ENCODE measurements at places on chromosomes 11 and 22.

- no peak for DNase-seq
Measured at GRCh38 chr11:34235189-34235588, 122.6 kb downstream of the ABTB2 start.

- no peak for DNase-seq
Measured at GRCh38 chr11:12139144-12139881, 28.9 kb downstream of the MICAL2 start.

- no peak for DNase-seq
Measured at GRCh38 chr22:17429516-17429915, 60.3 kb downstream of the CECR2 start.

DNA sequence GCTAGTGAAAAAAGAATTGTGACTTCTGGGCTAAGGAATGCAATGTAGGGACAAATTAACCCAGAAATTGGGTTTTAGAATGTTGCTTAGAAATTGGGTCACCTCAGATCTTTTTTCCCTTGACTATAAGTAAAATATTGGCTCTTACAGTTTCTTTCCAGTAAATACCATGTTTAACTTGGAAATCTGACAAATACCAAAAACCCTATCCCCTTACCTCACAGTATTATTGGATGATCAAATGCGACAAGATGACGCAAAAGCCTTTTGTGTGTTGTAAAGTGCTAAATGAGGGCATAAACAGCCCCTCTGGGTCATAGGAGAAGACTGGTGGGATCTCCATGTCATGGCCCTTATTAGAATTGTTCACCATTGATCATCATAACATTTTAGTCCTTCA is 6.1 kb upstream of the UPB1 start:
- no peak for DNase-seq

- DNase-seq: no peak
Measured at GRCh38 chr11:117713538-117713991, 83.5 kb downstream of the DSCAML1 start.

GRCh38 chr11:112085822-112086421 is 634 bp downstream of the TIMM8B start:
- peak; percentile 32 for DNase-seq

All from HL-60 (cell line).